Colonic mucosa (tissue), 4 donors: ENCODE measurements at places on chromosomes 16 and 17. TPM values are rescaled to one million over a fixed set of nuclear protein-coding genes. Genes with fewer than 3 reads are reported as not detected.

Gene ZC3H18
- 66.3 TPM for total RNA-seq

Gene HAGHL
- total RNA-seq = 2.6 TPM

Gene SMG1
- 83.3 TPM for total RNA-seq

Gene INCA1
- total RNA-seq = 4.2 TPM

Gene RHBDL3
- 0.53 TPM for total RNA-seq

Gene RAMP2
- 3.5 TPM for total RNA-seq

Gene DNAH17
- 0.19 TPM for total RNA-seq

Gene GAST
- not detected for total RNA-seq

Gene CNGB1
- 0.05 TPM for total RNA-seq

DNA sequence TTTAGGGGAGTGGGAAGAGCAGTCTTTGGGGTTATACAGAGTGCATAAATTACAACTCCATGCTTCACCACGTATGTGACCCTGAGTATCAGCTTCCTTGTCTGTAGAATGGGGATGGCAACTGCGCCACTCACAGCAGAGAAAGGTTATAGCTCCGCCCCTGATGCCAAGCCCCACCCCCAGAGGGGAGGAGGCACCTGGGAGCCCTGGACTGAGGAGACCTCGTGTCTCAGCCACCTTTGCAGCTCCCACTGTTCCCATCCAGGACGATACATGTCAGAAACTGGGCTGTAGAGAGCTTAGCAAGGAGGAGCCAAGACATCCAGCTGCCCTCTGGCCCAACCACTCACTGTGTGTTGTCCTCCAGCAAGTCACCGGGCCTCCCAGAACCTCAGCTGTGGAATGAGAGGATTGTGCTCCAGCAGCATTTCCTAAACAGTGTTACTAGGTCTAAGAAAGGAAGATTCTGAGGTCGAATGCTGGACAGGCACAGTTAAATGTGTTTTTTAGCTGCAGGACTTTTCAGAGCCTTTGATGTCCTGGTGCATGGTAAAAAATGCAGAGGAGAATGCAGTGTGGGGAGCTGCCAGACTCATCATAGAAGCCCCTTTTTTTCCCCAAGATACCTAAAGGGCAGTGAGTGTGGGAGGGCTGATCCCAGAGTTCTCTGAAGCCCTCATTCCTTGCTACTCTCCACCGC is 49.4 kb downstream of the BEAN1 start:
- peak; percentile 43 for DNase-seq

- DNase-seq = no peak
Measured at GRCh38 chr16:67661101-67661761, 471 bp downstream of the PARD6A start.

- no peak for DNase-seq
Measured at GRCh38 chr17:48613862-48614694, 1.0 kb downstream of the HOXB8 start.

- DNase-seq = no peak
Measured at GRCh38 chr17:16325964-16326363, 27.3 kb downstream of the CENPV start.

DNA sequence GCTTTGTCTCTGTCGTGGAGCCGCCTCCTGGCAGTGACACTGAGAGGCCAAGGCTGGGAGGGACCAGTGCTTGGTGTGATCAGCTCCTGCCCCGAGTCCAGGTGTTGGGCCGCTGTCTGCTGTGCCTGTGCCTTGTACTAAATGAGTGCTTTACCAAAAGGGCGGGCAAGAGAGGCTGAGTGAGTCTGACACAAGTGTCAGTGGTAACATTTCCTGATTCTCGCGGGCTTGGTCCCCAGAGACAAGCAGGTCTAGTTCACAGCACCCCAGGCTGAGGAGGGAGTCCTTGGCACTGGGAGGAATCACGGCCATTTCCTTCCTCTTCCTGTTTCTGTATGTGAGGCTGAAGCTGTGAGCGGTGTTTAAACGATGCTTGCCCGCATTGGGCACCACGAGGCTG is 30.2 kb downstream of the PLD6 start:
- no peak for DNase-seq

DNA sequence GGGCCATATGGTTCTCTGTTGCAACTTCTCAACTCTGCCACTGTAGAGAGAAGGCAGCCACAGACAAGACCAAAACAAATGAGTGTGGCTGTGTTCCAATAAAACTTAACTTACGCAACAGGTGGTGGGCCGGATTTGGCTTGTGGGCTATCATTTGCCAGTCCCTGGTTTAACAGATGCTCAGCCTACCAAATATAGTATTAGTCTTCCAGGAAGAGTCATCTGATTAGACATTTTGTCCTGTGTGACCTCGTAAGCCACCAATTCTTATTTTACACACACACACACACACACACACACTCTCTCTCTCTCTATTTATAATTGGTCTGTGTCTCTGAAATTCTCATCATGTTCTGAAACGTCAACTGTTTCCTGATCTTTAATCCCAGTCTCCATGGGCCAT is 245.9 kb downstream of the XYLT1 start:
- DNase-seq = peak; percentile 50

GRCh38 chr16:1541293-1542165 is 8.1 kb downstream of the TMEM204 start:
- DNase-seq = no peak

DNA sequence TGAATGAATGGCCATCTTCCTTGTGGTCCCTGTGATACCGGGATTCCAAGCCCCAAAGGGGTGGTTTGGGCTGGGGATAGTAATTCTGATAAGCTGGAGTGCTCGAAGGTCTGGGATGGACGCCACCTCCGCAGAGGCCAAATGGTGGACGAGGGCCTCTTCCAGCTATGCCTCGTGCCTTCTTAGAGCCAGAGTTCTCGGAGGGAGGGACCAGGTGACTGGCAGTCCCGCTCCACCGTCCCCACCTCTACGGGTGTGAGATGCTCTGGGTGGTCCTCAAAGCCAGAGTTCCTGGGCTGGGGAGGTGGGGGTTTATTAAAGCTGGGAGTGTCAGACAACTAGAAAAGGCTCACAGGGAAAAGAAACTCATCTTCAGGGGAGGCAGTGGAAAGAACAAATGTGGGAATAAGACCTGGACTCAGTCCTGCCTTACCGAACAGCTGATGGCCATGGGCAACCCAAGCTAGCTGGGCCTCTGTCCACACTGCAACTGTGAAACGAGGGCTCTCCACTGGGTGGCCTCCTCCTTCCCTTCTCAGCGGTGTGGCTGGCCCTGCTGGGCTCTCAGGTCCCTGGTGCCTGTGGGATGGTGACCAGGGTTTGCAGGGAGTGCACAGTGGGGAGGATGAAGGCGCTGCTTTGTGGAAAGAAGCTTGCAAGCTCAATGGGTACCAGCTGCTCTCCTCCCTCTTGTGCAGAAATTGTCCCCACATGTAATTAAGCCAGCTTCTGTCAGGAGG is 75.2 kb downstream of the N4BP1 start:
- DNase-seq = no peak

DNA sequence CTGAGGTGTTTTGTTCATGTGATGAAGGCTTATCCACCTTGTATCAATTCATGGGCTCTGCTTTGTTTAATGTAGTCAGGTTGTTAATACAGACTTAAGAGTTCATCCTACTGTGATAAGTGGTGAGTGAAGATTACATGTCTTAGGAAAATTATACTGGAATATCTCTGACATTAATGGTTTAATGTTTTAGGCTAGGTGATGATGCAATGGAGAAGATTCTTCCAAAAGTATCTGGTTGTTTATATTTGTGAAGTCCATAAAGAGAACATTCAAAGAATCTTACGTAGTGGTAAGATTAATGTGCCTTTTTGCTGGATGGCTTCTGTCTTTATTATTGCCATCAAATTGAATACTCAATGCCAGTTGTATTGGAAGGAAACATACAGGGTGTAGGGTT is 236.4 kb downstream of the BCAS3 start:
- DNase-seq = no peak

DNA sequence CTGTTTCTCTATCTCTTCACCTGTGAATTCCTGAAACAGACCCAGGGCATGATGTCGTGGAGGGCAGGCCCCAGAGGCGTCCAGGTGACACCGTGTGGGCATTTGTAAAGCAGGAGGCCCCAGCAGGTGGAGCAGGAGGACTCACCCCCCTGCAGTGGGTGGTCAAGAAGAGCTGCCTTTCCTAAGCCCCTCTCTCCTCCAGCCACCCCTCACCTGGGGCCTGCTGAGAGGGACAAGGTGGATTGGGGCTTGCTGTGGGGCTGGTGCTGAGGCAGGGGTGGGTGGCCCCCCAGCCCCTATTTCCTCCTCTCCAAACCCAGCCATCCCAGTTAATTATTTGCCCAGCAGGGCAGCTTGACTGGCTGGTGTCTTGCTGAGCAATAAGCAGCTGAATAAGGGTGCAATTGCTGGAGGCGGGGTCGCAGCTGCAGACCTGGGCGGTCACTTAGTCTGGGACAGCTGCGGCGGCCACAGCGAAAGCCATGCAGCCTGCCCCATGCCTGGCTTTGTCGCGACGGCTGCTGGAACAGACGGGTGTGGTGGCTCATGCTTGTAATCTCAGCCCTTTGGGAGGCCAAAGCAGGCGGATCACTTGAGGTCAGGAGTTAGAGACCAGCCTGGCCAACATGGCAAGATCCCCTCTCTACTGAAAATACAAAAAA is 56.4 kb downstream of the JPH3 start:
- no peak for DNase-seq

DNA sequence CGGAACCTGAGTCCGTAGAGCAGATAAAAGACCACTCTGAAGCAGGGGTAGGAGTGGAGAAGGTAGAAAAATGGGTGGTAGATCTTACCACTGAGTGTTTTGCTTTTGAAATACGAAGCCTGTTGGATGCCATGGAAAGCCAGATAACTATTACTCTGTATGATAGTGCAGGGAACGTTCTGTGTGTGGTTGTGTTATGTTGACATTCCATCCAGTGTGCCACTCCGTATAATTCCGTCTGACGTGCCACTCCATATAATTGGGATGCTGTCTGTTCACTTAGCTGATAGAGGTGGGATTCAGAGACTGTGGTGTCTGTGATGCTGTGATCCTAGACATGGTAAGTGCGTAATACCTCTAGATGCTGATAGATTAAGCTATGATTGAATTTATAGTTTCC is 263.2 kb upstream of the CACNG5 start:
- no peak for DNase-seq

DNA sequence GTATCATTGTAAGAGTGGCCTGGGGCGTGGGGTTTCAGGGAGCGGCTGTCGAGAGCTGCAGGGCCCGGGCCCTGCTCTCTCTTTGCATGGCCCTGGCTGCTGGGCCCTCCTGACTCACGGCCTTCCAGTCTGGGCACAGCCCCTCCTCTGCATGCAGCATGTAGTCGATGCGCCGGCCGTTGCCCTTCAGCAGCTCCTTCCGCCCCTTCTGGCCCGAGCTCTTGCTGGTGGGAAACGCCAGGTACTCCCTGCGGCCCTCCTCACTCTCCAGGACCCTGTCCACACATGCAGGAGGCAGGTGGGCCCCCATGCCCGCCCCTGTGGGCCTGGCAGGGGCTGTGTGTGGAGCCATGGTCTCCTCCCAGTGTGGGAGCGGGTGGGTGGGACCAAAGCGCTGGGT is 50.7 kb downstream of the PRMT7 start:
- DNase-seq = no peak

GRCh38 chr16:88957887-88958577 is 19.0 kb downstream of the CBFA2T3 start:
- no peak for DNase-seq
